ENCODE measurements at places on chromosomes 1 and 21.

GRCh38 chr1:113207019-113207418 is 134.0 kb downstream of the LRIG2 start:
- DNase-seq: no peak

DNA sequence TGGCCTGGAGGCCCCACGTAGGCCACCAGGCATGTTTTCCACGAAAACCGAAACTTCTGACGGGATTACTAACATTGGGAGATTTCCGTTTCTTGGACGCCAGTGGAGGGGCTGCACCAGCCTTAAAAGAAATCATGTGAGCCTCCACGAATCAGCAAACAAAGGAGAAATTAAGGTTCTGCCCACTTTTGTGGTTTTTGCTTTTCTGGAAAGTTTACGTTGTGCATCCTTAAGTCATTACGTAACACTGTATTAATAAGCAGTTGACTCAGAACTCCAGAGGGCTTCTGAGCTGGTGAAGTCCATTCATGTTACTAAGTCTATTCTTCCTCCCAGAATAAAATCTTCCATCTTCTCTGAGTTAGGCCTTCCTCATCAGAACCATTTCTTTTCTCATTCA is 168.5 kb downstream of the PSMG1 start:
- DNase-seq: no peak

DNA sequence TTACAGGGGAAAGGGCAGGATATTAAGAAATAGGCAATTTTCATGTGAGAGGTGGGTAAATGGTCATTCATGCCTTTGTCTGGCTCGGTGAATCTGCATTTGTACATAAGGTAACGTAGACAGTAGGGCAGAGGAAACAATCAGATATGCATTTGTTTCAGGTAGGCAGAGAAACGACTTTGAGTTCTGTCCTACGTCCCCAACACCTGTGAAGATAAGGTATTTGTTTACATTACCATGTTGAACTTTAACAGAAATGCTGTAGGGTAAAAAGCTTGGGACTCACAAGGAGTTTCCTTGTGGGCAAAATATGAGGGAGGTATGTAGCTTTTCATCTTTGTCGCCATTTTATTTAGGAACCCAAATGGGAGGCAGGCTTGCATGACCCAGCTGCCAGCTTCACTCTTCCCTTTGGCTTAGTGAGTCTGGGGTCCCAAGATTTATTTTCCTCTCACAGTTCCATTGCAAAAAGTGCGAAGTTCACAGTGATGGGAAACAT is 31.4 kb downstream of the B3GALT5 start:
- DNase-seq: no peak

DNA sequence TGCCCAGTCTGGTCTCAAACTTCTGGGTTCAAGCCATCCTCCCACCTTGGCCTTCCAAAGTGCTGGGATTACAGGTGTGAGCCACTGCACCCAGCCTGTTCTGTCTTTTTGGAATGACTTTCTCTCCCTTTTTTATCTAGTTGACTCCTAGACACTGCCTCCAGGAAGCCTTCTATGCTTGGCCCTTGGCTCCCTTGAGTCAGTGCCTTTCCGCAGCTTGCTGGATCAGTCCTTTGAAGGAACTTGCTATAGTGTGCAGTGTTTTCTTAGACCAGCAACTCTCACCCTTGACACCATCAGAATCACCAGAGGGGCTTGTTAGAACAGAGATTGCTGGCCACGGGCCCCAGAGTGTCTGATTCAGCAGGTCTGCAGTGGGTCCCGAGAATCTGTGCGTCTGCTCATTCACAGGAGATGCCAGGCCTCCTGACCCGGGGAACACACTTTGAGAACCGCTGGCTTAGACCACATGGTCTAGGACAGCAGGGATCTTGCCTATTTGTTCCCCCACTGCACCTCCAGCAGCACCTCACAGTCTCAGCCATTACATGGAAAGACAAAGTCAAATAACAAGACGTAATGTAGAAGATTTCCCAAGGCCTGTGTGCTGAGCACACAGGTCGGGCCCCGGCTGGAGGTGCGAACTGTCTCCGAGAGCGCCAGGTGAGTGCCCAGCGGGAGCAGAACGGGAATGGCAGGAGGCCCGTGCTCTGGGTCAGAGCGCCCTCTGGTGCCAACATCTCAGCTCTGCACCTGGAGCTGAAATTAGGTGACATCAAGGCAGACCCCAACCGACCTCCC is 27.4 kb upstream of the CTPS1 start:
- no peak for DNase-seq

DNA sequence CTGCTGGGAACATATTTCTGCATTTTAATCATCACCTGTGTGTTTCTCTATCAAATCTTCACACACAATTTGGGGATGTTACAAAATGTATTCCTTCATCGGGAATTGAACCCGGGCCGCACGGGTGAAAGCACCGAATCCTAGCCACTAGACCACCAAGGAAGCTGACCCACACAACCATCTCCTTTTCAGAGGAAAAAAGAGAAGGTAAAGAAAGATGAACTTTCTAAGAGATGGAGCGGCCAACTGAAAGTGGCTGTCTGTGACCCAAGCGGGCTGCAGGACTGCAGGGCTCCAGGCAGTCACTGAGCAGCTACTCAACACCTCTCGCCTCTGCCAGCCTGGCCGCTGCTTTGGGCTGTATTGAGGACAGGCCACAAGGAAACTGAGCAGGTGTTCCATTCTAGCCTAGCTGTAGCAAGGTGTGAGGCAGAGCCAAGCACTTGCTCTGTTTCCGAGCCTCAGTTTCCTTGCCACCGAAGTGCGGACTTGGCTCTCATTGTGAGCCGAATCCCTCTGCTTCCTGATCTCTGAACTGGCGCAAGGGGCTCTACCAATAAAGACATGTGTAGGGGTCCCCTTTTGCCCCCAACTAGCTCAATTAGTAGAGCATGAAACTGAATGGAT is 156.9 kb upstream of the NBPF11 start:
- DNase-seq: no peak

GRCh38 chr1:116820369-116820768 is 66.1 kb downstream of the CD2 start:
- DNase-seq: no peak

GRCh38 chr1:242239398-242239797 is 240.5 kb upstream of the MAP1LC3C start:
- no peak for DNase-seq

GRCh38 chr1:108643492-108644335 is 17.2 kb downstream of the HENMT1 start:
- no peak for DNase-seq

DNA sequence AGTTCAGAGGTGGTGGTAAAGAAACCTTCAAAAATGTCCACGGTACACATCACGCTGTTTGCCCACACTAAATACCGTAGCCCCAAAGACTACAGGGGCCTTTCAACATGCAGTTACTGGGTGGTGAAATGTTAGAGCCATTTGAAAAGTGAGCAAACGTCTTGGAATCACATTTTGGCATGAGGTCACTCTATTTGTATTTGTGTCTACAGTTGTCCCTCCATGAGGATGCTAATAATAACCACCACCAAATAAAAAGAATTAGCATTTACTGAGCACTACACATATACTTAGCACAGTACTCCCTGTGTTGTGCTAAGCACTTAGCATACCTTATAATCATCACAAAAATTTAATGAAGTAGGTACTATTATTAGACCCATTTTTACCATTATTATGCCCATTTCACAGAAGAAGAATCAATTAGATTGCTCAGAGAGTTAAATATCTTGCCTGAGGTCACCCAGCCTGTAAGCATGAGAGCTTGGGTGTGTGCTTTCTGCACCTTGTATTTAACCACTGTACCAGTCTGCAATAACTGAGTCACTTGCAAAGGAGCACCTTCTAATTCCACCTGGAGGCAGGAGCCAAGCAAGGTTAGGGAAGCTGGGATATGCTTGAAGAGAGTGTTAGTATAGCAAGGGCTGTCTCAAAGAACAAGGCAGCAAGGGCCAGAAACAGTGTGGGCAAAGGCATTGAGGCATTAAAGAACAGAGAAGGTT is 57.4 kb downstream of the DNTTIP2 start:
- DNase-seq: no peak

- DNase-seq: no peak
Observed at GRCh38 chr1:59195151-59195550, 101.7 kb upstream of the FGGY start.

DNA sequence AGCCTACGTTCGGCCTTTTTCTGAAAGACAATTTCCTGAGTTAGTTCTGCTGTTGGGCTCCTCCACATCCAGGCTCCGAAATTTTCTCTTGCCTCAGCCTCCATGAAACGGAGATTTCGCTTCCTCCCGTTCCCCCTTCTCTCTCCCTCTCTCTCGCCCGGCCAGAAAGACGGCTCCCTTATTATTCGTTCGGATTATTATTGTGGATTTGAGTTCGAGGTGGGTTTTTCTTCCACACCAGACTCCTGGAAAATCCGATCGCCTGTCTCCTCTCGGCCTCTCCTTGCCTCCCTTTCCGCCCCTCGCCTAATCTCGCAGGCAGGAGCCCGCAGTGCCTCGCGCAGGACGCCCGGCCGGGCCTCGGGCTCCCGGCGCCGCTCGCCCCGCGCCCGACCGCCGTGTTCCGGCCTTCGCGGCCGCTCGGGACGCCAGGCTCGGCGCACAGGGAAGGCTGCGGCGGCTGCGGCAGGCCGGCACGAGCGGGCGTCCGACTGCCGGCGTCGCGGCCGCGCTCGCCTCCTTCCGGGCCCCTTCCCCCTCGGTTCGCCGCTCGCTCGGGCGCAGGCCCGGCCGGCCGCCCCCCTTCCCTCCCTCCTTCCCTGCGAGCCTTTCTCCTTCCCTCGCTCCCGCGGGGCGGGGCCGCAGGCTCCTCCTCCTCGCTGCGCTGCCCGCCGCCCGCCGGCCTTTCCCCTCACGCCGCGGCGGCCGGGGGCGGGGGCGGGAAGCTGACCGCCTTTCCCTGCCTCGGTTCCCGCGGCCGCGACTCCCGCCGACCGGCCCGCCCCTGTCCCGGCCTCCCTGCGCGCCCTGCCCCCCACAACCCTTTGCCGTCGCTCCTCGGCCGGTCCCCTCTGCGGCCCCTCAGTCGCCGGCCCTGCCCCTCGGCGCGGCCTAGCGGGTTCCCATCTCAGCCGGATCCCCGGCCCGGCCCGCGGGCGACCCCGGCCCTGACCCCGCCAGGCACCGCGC is at the start of gene ARHGEF11:
ARHGEF11 (minus strand) TSS at position 493 of the 969 bp plus-strand sequence. CDS start 1,412 bp downstream, outside the sequence.
- no peak for DNase-seq

- DNase-seq: no peak
Observed at GRCh38 chr1:185528084-185528676, 206.0 kb upstream of the HMCN1 start.

GRCh38 chr1:157937744-157938143 is 55.7 kb upstream of the KIRREL1 start:
- DNase-seq: no peak

GRCh38 chr1:209567698-209568175 is 15.8 kb upstream of the CAMK1G start:
- no peak for DNase-seq

GRCh38 chr1:90322186-90322585 is 327.3 kb downstream of the ZNF326 start:
- DNase-seq: no peak

Measured in esophagus squamous epithelium (tissue), 5 donors.